ENCODE measurements at places on chromosomes 13 and 19.

DNA sequence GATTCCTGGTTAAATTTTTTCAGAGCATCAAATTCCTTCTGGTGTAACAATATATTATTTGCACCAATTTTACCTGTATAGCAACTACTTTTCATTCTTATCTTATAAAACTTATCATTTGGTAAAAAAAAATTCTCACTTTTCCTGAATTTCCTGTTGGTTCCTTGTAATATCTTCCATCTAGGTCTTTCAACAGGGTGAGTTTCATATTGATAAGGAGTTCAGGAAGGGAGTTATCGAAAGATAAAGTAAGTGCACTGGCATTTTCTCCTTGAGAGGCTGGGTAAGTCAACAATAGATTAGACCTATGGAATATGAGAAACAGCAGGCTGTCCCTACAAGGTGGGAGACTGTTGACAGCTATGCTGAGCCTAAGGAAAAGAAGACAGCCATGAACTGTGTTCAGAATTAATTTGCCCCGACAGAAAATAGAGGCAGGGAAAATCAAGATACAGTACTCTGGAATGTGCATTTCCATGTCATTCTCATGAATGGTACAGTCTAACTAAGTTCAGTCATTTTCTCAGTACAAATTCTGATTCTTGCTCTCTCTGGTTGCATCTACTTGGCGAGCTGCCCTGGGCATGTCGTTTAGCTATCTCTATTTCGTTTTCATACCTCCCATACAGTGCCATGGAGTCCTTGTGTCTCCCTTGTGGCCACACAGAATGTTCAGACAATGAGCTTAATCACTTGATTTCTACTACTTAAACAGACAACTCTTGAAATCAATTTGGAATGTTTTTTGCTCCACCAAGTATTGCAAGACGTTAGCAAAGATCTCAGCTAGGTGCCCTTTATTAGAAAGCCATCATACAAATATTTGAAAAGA lies 9.9 kb downstream of the IGFL1 start:
- H3K4me3 ChIP-seq = no peak overlapping the region
- H3K27me3 ChIP-seq = no peaks in the 10 kb centered on the region
- DNase-seq = no peak
- no peaks in the 10 kb centered on the region for H3K4me1 ChIP-seq
- no peak overlapping the region for H3K27ac ChIP-seq

DNA sequence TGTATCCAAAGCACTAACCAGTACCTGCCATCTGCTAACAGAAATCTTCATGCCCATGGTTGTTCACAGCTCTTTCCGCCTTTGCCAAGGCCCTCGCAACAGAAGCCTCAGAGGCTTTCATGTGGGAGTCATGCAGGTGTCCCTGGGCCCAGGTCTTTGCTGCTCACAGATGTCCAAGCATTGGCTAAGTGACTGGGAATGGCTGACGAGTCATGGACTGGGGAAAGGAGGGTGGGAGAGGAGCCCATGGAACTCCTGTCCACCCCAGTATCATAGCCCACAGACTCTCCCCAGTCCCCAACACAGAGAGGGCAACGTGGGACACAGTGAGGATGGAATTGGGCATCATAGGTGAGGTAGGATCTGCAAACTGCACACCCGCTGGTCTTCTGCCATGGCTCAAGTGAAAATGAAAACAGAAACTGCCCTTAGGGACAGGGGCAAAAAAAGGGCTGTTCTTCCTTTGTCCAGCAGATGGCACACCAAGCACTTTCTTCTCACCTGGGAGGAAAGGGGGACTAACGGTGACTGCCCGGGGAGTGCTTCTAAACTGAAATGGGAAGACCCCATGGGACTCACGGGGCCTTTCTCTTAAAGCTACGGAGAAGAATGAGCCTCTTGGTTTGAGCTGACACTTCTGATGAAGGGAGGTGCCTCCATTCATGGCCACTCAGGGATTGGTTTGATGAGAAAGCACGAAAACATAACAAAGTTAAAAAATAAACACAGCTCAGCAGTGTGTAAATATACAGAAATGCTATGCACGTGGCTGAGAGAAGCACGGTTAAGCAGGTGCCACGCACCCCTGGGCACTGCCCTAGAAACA lies 11.1 kb upstream of the DHRS12 start:
- H3K36me3 ChIP-seq = no peaks in the 10 kb centered on the region
- H3K4me1 ChIP-seq = no peaks in the 10 kb centered on the region
- DNase-seq = no peak
- H3K27ac ChIP-seq = no peak overlapping the region
- H3K4me3 ChIP-seq = peak overlapping the region; percentile 9
- H3K27me3 ChIP-seq = no peaks in the 10 kb centered on the region

DNA sequence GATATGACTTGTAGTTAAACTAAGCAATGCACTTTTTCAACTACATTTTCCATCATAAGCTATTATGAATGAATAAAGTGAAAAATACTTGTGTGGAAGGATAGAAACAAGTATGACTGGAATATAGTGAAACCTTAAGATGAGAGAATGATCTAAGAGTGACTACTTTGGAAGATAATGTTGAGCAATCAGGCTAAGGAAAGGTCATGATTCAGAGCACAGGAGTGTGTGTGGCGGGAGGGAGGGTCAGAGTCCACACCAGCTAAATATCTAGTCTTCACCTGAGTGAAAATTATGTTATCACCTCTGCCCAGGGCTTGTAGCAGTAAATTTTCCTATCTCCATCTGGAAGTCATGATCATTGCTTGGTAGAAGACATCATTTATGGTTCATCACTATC lies 833.4 kb upstream of the ATXN8OS start:
- H3K4me3 ChIP-seq = no peak overlapping the region
- no peaks in the 10 kb centered on the region for H3K4me1 ChIP-seq
- no peak overlapping the region for H3K27ac ChIP-seq
- DNase-seq = no peak
- H3K27me3 ChIP-seq = no peaks in the 10 kb centered on the region

- H3K27me3 ChIP-seq = no peaks in the 10 kb centered on the region
- H3K27ac ChIP-seq = no peak overlapping the region
- no peaks in the 10 kb centered on the region for H3K4me1 ChIP-seq
- H3K36me3 ChIP-seq = peaks cover 21% of the 10 kb centered on the region
- no peak overlapping the region for H3K4me3 ChIP-seq
- no peak for DNase-seq
Measured at GRCh38 chr19:1967087-1967608, 26.2 kb downstream of the CSNK1G2 start.

- H3K27ac ChIP-seq = no peak overlapping the region
- no peaks in the 10 kb centered on the region for H3K27me3 ChIP-seq
- H3K4me1 ChIP-seq = no peaks in the 10 kb centered on the region
- H3K36me3 ChIP-seq = no peaks in the 10 kb centered on the region
Measured at GRCh38 chr13:33978653-33979052, 160.7 kb downstream of the RFC3 start.

GRCh38 chr13:45737571-45738017 lies 35.5 kb downstream of the CBY2 start:
- no peak overlapping the region for H3K4me3 ChIP-seq
- H3K27me3 ChIP-seq = no peaks in the 10 kb centered on the region
- H3K27ac ChIP-seq = no peak overlapping the region
- no peaks in the 10 kb centered on the region for H3K36me3 ChIP-seq
- DNase-seq = no peak
